ENCODE measurements at places on chromosomes 3 and 15.

GRCh38 chr3:65146179-65146578 lies 458.4 kb upstream of the ADAMTS9 start:
- DNase-seq: no peak

DNA sequence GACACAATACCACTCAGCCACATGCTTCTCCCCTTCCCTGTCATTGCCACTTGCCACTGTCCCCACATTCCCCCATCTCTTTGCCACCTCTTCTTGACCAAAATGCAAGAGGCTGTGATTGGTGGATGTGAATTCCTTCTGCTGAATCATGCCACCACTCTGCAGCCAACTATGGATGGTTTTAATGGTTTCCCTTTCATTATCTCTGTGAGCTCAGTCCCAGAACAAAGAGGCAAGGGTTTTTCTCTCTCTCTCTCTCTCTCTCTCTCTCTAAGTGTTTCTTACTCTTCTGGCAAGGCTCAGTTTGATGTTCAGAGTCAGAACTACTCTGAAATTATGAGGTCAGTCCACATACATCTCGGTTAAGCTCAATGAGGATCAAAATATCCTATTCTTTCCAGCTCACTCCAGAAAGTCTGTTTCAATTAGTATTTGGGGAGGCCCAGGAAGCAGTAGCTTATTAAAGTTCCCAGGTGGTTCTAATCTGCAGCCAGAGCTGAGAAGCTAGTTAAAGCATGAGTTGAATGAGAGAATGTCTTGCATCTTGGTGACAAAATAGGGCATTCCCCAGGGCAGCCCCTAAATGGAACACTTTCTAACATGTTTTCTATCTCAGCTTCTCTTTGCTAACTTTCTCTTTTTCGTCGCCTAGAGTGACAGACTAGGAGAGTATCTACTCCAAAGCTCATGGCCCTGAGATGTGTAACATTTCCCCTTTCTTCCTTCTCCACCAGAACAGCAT lies 8.5 kb upstream of the ILDR1 start:
- no peak for DNase-seq

GRCh38 chr3:113496924-113497323 lies 18.0 kb downstream of the SPICE1 start:
- DNase-seq: no peak

DNA sequence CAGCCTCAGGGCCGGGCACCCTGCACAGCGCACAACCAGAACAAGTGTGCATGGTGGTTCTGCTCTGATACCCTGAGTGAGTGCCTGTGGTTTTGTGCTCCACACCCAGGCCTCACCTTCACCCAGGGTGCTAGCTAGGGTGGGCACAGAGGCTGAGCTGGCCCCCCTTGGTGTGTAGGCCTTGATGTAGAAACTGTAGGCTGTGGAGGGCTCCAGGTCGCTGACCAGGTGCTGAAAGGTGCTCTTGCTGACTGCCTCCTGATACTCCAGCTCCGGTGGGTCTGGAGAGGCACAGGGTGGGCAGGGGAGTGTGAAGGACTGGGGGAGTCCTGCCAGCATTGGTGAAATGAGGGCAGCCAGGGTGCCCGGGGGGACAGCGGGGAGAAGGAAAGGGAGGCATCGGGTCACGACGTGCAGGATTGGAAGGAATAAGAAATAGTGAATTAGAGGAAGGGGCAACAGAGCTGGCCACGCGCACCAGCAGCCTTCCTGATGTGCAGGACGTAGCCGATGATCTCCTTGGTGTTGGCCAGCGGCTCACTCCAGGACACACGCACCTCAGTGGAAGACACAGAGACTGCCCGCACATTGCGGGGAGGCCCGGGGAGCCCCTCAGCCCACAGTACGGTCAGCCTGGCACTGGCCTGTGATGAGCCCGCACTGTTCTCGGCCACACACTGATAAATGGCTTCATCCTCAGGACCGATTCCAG lies 26.6 kb downstream of the RNU5B-1 start:
- DNase-seq: no peak

DNA sequence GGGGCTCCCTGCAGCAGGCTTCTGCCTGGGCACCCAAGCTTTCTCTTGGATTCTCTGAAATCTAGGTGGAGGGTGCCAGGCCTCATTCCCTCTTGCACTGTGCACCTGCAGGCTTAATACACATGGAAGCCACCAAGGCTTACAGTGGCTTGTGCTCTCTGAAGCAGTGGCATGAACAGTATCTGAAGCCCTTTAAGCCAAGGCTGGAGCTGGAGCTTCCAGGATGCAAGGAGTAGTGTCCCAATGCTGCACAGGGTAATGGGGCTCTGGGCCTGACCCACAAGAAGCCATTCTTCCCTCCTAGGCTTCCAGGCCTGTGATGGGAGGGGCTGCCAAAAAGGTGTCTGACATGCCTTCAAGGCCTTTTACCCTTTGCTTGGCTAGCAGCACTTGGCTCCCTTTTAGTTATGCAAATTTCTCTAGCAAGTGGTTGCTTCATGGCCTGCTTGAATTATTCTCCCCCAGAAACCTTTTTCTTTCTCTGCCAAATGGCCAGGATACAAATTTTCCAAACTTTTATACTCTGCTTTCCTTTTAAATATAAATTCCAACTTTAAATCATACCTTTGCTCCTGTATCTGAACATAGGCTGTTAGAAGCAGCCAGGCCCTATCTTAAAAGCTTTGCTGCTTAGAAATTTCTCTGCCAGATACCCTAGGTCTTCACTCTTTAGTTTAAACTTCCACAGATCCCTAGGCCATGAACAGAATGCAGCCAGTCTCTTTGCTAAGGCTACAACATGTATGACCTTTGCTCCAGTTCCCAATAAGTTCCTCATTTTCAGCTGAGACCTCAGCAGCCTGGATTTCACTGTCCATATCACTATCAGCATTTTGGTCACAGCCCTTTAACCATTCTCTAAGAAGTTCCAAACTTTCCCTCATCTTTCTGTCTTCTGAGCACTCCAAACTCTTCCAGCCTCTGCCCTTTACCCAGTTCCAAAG lies 201.1 kb upstream of the LRRFIP2 start:
- DNase-seq: no peak

- no peak for DNase-seq
Measured at GRCh38 chr15:82903511-82903910, 49.0 kb downstream of the HOMER2 start.
